ENCODE measurements at places on chromosomes 12 and 14.

DNA sequence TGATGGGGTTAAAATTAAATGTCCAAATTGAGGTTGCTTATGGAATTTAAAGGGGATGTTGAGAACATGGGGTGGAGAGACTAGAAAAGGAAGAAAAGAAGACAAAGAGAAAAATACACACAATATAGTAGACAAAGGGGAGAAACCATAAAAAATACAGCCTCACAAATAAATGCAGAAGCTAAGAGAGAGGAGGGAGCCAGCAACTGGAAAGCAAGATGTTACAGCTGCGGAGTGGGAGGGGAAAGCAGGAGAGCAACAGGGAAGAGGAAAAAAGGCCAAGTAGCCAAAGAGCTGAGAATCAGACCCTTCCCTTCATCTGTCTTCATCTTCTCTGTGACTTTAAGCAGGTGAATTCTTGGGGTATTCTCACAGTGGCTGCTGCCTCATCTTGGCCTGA lies 39.7 kb upstream of the SMUG1 start:
- DNase-seq: no peak

DNA sequence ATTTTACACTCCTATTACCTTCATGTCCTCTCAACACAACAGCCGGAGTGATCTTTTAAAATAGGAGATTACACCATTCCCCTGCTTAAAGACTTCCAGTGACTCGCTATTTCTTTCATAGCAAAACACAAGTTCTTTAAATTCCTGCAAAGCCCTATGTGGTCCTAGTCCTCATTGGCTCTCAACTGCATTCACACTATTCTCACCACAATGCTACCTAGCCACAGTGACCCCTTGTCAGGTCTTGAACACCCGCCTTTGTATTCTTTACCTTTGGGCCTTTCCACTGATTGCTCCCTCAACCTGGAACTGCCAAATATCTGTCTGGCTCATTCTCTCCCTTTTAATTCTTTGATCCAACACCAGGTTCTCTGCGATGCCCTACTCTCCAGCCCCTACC lies 160.2 kb downstream of the PRIMA1 start:
- no peak for DNase-seq

- no peak for DNase-seq
These were observed 22.7 kb downstream of the FRMD6 start for GRCh38 chr14:51674294-51675002.

DNA sequence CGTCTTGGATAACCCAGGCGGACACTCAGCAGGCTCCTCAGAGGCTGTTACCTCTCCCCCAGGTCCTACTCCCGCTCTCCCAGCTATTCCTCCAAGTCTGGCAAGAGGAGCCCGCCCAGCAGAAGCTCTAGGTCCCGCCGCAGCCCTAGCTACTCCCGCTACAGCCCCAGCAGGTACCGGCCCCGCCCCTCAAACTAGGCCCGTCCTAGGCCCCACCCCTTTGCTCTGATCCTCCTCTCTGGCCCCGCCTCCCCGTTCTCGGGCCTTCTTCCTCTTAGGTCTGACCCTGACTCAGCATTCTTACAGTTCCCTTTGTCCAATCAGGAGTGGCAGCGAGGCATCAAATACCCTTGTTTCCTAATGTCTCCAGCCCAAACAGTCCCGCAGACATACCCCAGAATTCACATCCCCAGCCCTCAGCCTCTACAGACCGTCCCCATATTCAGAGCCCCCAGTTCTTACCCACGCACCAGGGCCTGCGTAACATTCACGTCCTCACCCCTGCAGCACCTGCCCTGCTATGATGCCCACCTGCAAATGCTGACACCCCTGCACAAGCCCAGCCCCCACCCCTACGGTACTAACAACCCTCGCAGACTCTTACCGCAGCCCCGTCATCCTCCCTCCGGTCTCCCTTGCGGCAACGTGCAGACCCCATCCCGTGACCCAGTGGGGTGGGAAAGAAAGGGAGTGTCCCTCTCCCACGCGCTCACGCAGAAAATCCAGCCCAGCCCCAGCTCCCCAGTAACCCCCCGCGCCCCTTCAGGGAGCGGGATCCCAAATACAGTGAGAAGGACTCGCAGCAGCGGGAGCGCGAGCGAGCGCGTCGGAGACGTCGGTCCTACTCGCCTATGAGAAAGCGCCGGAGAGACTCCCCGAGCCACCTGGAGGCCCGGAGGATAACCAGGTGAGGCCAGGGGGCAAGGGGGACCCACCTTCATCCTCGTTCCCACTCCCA lies 25.0 kb upstream of the HSPB8 start:
- no peak for DNase-seq

DNA sequence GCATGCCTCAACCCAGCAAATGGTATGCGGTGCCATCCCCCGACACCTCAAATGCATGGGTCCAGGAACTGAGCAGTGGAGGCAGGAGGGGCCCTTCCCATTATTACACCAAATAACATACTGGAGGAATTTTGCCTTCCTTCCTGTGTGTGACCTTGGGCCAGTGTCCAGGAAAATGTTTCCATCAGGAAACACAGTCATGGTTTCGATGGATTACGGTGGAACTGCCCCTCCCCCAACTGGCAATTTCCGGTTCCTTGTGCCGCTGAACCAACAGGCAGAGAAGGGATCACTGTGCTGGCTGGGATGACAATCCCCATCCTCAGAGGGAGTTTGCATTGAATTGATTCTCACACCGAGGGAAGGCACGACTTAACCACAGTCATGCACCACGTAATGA lies 9.1 kb upstream of the CDC42BPB start:
- no peak for DNase-seq

- DNase-seq: no peak
These were observed 43.9 kb downstream of the BHLHE41 start for GRCh38 chr12:26080911-26081310.

DNA sequence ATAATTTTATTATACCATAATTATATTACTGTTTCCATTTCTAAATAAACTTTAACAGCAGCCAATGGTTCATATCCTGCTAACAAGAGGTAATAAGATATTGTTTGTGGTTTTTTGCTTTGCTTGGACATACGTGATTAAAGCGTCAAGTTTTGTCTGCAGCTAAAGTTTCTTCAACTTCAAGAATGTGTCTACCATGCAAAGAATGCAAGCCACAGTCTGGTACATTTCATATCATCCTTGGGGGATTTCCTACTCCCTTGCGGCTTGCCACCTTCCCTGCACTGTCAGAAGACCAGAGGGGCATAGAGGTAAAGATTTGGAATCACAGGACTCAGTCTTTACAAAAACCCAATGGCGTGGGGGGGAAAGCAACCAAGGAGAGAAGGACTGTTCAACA lies 125.2 kb downstream of the MED13L start:
- peak; percentile 41 for DNase-seq

DNA sequence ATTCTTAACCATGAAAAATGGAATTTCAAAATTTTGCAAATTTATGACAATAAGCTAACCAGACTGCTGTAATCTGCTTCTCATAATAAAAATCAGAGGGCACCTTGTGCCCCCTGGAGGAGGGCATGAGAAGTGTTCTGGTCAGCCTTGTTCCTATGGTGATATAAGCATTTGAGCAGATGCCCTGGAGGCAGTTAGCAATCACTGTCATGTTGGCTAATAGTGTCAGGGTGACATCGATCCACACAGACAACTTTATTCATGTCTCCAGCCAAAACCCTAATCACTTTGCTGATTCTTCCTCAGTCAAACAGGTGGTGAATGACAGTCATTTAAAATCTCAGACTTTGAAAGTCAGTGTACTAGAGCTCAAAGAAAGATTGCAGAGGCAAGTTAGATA lies 943.0 kb downstream of the GALC start:
- DNase-seq: peak; percentile 12

GRCh38 chr14:96349286-96350075 lies 13.7 kb downstream of the ATG2B start:
- DNase-seq: no peak

GRCh38 chr14:68628605-68629310 lies 164.1 kb downstream of the ZFP36L1 start:
- no peak for DNase-seq

DNA sequence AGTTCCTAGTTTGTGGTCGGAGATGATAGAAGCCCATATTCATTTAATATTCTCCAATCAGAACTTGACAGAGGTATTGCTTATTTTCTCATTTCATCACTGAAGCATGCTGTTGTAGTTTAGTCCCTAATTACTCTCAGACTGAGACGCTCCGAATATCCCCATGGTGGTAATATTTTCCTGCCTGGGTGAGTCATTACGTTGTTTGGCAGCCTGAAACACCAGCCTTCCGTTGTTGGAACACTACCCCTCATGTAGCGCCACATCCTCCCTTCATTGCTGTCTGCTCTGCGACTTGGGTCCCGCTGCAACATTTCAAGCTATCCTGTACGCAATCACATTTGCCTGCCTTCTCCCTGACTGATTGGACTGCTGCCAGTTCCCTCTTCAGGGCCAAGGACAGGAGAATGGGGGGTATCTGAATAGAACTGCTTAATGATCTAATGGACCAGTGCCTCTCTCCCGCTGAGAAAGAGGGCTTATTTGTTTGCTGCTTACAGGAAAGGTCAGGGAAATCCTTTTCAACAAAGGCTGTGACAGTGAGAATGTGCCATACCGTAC lies 369.1 kb downstream of the NPAS3 start:
- DNase-seq: no peak

DNA sequence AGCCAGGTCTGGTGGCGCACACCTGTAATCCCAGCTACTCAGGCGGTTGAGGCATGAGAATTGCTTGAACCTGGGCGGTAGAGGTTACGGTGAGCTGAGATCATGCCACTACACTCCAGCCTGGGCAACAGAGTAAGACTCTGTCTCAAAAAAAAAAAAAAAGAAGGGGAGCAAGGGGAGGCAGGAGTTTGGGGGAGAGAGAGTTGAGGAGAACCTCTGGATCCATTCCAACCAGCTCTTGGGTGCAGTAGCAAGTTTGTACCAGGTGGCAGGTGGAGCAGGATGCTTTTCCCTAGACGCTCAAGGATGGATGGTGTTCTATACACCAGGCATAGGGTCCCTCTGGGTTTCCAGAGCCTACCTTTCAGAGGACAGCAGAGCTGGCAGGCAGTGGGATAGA lies 1.9 kb downstream of the NFE2 start:
- DNase-seq: no peak

GRCh38 chr12:104360157-104360556 lies 56.6 kb downstream of the EID3 start:
- DNase-seq: no peak

DNA sequence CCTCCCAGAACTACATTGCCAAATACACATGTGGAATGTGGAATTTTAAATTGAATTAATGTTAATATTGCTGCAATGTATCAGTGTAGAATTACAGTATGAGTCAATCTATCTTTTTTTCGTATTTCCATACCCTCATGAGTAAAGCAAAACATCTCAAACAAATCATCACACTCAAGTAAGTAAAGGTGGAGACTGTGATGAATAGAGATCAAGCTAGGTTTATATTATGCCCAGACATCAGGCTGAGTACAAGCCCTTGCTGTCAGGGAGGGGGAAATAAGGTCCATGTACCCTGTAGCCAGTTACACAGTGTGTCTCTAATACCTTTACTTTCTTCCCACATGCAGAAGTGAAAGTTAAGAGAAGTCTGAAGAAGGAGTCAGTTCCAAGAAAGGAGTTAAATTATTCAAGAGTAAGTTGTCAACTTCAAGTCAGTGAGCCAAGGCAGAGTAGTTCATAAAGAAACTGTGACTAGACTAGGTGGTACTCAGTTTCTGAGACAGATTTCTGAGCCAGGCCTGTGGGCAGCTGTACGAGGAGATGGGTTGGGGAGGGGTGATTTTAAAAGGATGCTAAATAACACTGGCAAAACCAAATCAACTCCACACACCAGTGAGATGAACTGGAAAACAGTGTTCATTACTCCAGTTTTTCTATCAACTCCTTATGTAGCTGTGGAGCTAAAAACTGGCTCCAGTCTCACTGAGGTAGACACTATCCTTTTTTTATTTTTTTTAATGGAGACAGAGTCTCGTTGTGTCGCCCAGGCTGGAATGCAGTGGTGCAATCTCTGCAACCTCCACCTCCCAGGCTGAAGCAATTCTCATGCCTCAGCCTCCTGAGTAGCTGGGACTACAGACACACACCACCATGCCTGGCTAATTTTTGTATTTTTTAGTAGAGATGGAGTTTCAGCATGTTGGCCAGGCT lies 23.8 kb upstream of the STK38L start:
- no peak for DNase-seq

DNA sequence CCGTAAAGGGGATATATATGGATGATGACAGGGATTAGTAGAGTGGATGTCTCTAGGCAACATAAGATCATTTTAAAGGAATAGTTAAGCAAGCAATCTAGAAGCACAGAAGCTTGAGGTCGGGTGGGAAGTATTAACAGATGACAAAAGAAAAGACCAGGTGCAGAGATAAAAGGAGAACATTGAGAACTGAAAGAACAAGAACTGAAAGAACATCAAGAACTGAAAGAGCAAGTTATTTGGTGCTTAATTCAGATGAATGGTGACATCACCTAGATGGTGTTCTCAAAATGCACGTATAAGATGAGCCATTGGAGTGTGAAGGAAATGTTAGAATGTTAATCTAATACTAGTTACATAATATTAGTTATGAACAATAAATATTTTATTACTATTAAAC lies 224.0 kb upstream of the PDE3A start:
- DNase-seq: no peak

GRCh38 chr12:131103669-131104462 lies 150.2 kb downstream of the ADGRD1 start:
- DNase-seq: no peak

- no peak for DNase-seq
These were observed 441.8 kb downstream of the TMTC2 start for GRCh38 chr12:83128540-83128939.

DNA sequence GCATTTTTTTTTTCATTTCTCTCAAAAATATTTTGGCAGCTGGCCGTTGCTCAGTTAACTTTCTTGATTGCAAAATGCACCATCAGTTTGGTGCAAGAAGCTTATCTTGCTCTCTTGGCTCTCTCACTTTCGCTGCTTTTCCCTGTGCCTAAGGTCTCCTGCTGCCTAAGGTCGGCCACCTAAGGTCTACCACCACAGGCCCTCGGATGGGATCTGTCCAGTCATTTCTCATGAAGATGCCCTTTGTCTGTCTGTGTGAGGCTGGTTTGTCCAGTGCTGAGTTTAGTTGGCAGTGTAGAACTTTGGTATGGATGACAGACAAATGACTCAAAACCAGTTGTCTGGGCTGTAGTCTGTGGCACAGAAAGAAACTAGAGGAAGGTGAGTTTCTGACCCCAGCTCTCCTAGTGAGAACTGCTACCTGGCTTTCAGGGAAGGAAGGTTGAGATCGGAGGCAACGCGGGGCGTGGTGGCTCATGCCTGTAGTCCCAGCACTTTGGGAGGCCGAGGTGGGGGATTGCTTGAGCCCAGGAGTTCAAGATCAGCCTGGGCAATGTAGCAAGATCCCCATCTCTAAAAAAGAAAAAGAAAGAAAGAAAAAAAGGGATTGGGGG lies 2.6 kb downstream of the MLXIP start:
- no peak for DNase-seq

- no peak for DNase-seq
These were observed 250.2 kb upstream of the OR4E1 start for GRCh38 chr14:21923820-21924219.

Measured in HTR-8/SVneo (cell line).